ENCODE measurements at places on chromosomes 2 and 18. TPM values are rescaled to one million over a fixed set of nuclear protein-coding genes. Genes with fewer than 3 reads are reported as not detected.

- DNase-seq = peak; percentile 17
Observed at GRCh38 chr2:85999061-85999831, 106.4 kb downstream of the POLR1A start.

DNA sequence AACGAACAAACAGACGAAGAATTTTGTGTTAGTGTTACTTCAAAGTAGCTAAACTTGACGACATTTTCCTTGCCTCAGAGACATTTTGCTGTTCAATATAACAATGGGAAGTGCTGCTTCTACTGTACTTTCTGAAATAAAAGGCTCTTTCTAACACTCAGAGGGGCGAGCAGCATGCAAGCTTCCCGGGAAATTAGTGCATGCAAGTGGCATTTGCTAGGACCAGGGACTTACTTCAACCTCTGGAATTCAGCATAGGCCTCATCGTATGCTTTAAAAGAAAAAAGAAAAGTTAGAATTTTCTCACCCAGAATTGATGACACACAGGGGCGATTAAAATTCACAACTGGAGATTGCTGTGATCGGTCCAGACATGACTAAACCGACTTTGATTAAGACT is 62.5 kb upstream of the LPIN2 start:
- DNase-seq = no peak

Gene TXNDC2
- total RNA-seq = not detected

Gene CNDP1
- not detected for total RNA-seq
